ENCODE measurements at places on chromosomes 5 and 9. TPM values are rescaled to one million over a fixed set of nuclear protein-coding genes. Genes with fewer than 3 reads are reported as not detected.

DNA sequence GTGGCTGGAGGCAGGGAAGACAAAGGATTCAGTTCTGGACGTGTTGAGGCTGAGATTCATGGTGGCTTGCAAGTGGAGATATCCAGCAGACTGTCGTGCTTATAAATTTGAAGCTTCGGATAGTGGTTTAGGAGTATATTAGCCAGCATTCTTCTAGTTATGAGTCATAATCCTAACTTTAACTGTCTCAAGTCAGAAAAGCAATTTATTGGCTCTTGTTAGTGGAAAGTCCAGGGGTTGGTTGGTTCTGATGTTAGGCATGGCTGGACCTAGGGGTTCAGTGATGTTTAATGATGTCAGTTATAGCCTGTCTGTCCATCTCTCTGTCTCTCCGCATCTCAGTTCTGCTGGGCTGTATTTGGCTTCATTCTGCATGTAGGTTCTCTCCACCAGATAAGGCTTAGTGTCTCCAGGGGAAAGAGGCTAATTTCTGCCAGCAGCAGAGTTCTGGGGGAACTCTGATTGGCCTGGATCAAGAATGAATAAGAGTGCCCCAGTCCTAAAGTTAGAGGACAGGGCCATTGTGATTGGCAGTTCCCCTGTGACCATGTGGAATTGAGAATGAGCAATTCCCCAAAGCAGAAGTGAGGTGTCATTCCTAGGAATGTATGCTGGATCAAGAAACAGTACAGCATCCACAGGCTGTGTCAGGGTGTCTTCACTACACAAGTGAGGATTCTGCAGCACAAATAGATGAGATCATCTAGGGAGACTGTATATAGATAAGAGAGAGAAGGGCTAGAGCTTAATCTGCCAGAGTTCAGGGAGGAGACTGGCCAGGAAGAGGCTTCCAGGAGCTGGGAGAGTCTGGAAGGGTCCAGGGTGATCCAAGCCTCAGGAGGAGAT is 72.9 kb upstream of the SHB start:
- peak; percentile 91 for DNase-seq

DNA sequence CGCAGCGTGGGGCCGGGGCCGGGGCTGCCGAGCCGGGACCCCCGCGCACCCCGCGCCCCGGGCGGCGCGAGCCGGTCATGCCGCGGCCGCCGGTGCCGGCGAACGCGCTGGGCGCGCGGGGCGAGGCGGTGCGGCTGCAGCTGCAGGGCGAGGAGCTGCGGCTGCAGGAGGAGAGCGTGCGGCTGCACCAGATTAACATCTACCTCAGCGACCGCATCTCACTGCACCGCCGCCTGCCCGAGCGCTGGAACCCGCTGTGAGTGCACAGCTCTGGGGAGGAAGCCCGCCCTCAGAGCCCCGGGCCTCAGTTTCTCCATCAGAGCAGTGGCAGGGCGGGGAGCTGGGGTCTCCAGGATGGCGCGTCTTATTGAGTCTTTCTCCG is 335 bp downstream of the GALNT12 start:
- DNase-seq, result peak; percentile 91

DNA sequence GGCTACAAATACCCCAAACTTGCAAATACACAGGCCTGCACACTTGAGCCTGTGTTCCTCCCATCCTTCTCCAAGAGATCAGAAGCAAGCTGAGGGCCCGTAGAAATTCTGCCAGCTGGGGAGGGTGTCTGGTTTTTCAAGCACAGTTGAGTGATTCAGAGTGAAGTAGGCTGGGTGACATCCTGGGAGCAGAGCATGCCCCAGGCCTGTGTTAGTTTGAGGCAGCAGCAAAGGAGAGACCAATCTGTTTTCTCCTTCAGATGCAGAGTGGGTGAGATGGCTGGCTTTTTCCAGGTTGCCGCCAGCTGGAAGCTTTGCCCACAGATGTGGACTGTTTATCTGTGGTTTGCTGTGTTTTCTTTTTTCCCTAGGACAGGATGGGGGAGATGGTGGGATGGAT is 63.1 kb downstream of the RCL1 start:
- DNase-seq, result peak; percentile 92

The ACOT12 gene
- total RNA-seq, result not detected

GRCh38 chr9:77763566-77763965 is 115.4 kb upstream of the GNA14 start:
- no peak for DNase-seq

DNA sequence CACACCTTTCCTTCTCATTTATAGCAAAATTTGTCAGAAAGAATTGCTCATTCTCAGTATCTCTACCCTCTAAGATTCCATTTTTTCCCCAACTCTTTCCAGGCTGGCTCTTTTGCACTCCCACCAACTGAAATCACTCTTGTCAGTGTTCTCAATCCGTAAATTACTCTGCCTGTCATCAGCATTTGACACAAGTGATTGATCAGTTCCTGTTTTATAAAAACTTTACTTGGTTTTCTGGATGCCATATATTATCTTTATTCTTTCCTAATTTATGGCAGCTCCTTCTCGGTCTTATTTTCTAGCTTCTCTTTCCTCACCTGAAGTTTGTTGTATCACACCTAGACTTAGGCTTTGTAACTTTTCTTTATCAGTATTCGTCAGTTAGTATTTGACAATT is 16.4 kb downstream of the DENND4C start:
- no peak for DNase-seq

- DNase-seq, result no peak
Measured at GRCh38 chr9:108665521-108666239, 190.1 kb downstream of the ACTL7B start.

The CYSRT1 gene
- total RNA-seq, result 1.1 TPM

The TTC23L gene
- total RNA-seq, result 0.29 TPM

DNA sequence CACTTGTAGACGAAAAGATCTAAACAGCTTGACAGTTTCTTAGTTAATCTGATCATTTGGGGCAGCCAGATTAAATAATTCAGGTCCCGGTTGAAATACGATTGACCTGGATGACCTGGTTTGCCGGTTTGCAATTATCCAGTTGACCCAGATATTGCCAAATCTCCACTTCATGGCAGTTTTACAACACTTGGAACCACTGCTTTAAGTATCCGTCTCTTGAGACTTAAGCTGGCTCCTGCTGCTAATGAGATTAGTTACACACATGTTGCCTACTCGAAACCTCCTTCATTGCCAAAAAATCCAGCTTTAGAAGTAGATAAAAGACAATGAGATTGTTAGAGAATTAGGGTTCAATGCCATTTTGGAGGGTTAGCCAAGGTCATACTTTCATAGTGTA is 136.2 kb upstream of the HAPLN1 start:
- no peak for DNase-seq

- peak; percentile 70 for DNase-seq
Measured at GRCh38 chr5:886716-887325, 5.8 kb downstream of the BRD9 start.

GRCh38 chr5:25295067-25295466 is 650.3 kb upstream of the CDH10 start:
- DNase-seq, result no peak

- no peak for DNase-seq
Measured at GRCh38 chr5:23457780-23458179, 49.6 kb upstream of the PRDM9 start.
